ENCODE measurements at places on chromosomes 6 and 20.

DNA sequence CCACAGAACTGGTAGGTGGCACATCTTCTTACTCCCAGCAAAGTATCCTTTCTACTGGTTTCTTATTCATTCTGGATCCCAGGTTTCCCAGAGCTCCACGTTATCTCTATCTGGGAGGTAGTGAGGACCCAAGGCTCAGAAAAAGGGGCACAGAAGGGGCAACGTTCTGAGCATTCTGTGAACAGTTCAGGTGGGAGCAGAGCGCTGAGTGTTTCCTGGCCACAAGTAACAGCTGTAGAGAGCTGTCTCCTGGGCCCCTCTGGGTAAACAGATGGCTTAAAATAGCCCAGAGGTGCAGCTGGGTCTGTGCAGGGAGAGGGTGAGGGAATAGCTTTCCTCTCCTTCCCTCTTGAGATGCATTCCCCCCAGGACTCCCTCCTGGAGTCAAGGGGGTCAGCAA, 2.1 kb downstream of the APOBEC2 start:
- peak; percentile 37 for DNase-seq

DNA sequence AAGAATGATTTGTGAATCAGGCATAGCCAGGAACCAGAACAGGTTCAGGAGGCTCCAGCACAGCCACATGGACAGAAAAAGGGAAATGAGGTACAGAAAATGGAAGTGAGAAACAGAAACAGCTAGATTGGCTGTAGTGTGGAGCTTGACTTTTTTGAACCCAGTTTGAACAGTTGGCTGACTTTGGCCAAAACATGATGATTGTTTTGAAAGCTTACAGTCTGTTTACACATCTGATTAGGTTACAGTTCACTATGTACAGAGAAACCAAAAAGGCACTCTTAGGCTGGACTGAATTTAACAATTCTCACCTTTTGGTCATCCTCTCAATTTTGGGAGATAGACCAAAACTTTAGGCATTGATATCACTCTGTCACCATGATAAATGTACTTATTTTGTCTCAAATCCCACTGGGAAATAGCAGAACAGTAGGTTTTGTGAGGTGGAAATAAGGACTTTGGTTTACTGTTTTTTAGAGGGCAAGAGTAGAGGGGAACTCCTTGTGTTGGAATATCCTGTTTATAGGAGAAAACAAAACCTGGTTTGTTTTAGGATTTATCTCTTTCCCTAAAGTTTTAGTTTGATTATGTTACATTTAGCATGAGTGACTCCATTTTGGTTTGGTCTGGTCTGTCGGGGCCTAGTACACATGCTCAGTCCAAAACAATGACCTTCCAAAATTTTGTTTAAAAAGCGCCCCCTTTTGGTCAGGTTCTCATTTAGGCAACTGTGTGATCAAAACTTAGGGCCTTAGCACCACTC, 123.1 kb downstream of the OLIG3 start:
- DNase-seq = no peak

- DNase-seq = no peak
Observed at GRCh38 chr6:73738367-73739028, 42.5 kb downstream of the CD109 start.

- no peak for DNase-seq
Observed at GRCh38 chr6:96470296-96470695, 51.3 kb upstream of the UFL1 start.

DNA sequence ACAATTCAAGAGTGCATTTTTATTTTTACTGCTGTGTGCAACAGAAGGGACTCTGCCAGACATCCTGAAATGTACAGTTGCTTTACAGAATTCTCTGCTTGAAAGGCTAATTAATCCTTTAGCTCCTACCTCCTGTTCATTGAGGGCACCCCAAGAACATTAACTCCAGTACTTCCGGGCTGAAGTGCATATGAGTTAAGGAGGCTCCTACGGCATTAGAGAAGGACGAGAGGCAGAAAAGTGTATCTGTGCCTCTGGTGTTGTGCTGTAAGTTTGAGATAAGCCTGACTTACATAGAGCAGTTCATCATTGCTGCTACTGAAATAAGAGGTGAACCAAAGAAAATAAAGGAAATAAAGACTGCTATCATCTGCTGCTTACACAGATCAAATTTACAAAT, 609.3 kb upstream of the ADGRB3 start:
- no peak for DNase-seq

- DNase-seq = no peak
Observed at GRCh38 chr6:53009056-53009455, 14.0 kb upstream of the GSTA4 start.

DNA sequence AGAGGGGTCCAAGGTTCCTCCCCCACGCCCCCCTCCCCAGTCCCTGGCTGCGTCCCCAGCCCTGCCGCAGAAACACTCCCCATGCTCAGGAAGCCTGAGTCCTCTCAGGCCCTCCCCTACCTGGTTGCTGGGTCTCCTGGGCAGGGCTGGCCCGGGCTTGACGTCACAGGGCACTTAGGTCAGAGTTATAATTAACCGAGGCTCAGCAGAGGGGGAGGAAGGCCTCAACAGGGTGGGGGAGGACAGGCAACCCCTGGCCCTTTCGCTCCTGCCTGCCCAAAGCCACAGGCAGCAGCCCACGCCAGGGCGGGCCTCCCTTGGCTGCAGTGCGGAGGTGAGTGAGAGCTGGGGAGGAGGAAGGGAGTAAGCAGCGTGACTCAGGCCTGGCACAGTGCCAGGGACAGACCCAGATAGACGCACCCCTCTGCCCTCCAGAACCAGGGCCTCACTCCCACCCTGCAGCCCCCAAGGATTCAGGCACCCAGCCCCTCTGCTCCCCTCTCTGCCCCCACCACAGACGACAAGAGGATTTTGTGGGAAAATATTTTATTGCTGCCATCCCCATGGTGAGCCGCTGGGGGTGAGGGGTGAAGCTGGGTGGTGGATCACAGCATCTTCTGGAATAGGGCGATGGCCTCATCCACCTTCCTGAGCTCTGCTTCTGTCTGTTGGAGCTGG, at the start of gene VWA7:
VWA7 (minus strand) TSS at position 340 of the 678 bp plus-strand sequence. CDS start 549 bp downstream, outside the sequence.
- peak; percentile 77 for DNase-seq

DNA sequence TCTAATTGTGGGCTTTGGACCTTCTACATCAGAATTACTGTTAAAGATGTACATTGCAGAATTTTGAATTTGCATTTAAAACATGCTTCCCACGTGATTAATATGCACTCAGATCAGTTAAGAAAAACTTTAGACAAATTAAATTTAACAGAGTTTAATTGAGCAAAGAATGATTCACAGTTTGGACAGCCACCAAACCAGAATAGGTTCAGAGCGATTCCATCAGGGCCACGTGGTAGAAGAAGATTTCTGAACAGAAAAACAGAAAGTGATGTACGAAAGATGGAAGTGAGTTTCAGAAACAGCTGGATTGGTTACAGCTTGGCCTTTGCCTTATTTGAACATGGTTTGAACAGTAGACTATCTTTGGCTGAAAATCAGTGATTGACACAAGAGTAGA, 704.2 kb upstream of the MAP3K7 start:
- DNase-seq = no peak

GRCh38 chr6:54335871-54336270, 27.6 kb downstream of the TINAG start:
- DNase-seq = no peak

DNA sequence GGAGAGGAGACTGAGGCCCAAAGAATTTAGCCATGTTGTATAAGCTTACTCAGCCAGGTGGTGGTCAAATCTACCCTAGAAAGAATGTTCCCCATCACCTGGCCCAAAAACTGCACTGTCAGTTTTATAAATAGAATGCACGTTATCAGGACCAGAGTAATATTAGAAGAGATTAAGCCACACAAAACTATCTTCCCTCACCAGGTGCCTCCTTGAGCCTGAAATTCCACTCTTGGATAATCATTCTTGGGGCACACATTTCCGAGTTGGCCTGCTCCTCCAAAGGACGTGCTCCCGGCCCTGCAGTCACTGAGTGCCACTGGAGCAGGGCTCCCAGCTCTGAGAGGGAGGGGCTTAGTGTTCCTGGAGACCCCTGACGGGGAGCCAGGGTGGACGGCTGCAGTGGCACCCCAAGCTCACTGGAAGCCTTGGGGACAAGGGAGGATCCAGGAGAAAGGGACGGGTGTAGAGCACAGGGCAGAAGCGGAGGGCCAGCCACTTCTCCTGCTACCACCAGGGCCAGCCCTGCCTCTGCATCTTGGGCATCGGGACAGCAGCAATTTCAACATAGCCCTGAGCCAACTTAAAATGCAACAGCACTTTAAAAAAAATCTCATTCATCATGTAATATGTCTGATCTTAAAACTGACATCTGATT, 160.8 kb upstream of the QKI start:
- DNase-seq = no peak

GRCh38 chr6:22145376-22145775, 151.5 kb downstream of the PRL start:
- DNase-seq = no peak

DNA sequence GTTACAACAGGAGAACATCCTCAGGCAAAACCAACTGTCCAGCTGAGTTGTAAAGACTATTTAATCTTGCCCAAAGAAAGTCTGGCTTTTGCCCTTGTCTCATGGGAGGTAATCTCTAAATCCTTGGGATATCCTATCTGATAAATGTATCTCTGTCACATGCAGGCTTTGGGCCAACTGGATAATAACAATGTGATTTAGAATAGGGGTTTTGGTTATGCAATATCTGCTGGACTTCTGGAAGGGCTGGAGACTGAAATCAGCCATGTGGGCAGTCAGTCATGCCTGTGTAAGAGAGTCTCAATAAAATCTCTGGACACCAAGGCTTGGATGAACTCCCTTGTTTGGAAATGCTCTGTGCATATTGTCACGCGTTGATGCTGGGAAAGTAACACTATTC, 56.3 kb upstream of the PRL start:
- no peak for DNase-seq

GRCh38 chr6:17431581-17431980, 38.2 kb downstream of the CAP2 start:
- DNase-seq = no peak

GRCh38 chr20:63441136-63442099, 31.0 kb downstream of the KCNQ2 start:
- DNase-seq = no peak

DNA sequence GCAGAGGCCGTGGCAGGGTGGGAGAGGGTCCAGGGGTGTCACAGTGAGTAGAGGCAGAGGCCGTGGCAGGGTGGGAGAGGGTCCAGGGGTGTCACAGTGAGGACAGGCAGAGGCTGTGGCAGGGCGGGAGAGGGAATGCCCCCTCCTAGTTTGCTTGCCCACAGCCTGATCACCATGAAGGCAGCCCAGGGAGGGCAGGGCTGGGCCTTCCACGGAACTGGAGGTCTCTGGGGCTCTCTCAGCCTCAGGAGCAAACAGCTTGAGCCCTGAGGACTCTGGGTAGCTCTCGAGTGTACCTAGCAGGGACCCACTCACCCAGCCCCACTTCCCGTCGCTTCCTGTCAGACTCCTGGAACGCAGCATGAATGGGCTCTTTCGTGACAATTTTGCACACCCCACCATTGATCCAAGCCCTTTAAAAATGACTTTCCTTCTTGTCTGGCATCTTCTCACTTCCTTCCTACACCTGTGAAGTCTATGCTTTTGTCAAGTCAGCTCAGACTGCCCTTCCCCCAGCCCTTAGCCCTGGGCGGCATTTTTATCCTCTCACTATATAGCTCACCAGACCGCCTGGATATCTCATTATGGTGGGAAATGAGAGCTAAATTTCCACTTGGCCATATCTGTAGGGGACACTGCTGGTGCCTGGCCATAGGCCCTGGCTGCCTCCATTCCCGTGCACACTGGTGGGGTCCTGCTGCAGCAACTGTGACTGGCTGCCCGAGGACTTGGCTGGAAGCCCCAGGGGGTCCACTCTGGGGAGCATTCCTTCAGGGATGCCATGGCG, 140.3 kb downstream of the CDC5L start:
- DNase-seq = no peak

DNA sequence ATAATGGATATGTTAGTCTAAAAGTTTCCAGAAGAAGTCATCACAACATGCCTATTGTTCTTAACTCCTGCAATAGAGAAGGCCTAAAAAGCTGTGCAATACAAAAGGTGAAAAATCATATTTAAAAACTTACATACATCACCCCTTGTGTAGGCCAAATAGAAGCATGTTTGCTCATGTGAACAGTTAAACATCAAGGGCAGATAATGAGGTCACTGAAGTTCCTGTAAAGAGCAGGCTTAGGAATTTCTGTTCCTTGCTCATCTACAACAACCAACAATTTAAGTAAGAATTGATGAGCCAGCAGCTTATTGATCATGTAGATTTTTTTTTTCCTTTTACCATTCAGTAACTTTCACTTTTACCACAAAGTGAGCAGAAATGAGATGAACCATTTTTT, 7.5 kb upstream of the NUP153 start:
- no peak for DNase-seq

DNA sequence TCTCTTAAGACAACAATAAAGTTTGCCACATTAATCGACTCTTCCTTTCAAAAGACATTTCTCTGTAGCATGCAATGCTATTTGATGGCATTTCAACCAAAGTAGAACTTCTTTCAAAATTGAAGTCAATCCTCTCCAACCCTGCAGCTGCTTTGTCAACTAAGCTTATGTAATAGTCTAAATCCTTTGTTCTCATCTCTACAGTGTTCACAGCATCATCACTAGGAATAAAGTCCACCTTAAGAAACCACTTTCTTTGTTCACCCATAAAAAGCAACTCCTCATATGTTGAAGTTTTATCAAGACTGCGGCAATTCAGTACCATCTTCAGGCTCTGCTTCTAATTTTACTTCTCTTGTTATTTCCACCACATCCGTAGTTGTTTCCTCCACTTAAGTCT, 11.5 kb upstream of the BLOC1S5 start:
- DNase-seq = no peak

GRCh38 chr6:54970337-54970736, 123.8 kb downstream of the FAM83B start:
- DNase-seq = no peak

- DNase-seq = no peak
Observed at GRCh38 chr6:111530667-111531066, 47.6 kb upstream of the REV3L start.

GRCh38 chr20:60086821-60087562, 128.8 kb downstream of the CDH26 start:
- DNase-seq = no peak

DNA sequence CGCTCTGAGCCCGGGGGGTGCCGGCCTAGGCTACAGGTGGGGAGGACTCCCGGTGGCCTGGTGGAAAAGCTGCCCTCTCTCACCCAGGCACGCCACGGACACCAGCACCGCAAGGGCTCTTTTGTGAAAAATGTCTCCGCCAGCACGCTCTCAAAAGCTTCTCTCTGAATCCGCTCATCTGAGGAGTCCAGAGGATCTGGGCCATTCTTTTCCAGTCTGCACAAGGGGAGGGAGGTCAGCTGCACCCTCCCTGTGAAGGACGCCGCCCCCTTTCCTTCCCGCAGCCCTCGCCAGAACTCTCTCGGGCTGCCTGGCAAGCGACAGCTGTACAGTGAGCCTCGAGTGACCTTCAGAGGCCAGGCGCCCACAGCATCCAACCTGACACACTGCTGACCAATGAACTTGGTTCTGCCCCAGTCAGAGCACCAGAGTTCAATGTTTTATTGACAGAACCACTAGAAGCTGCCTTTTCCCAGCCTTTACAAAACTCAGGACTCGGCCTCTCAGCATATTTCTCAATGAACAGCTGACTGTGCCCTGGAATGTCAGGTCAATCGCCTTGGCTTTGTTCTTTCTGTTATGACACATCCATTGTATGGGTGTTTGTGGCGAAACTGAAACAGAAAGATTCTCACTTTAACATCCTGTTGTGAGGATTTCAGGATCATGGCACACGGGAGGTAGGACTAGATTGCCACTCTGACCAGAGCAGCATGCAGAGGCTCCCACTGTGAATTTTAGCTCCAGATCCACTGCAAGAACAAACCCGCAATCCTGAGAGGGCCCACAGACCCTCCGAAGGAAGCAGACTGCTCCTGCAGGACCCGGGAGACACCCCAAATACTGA, 26.7 kb downstream of the SERPINB9 start:
- peak; percentile 57 for DNase-seq

- no peak for DNase-seq
Observed at GRCh38 chr6:57255451-57256169, 33.5 kb upstream of the RAB23 start.
